Esophagus (tissue), 2 donors: ENCODE measurements at places on chromosomes 2 and 18. TPM values are rescaled to one million over a fixed set of nuclear protein-coding genes. Genes with fewer than 3 reads are reported as not detected.

The NCL gene
- 282 TPM for polyA plus RNA-seq

The DOK1 gene
- polyA plus RNA-seq: 2.5 TPM

The AMER3 gene
- polyA plus RNA-seq: not detected

The RGPD4 gene
- not detected for polyA plus RNA-seq

The UGT1A3 gene
- 0.07 TPM for polyA plus RNA-seq

The LYPD6B gene
- polyA plus RNA-seq: 4.9 TPM

The ZNF513 gene
- 34.5 TPM for polyA plus RNA-seq

The THSD7B gene
- 0.22 TPM for polyA plus RNA-seq

The CPO gene
- 0.06 TPM for polyA plus RNA-seq

The ARHGEF4 gene
- polyA plus RNA-seq: 32.2 TPM

The TM4SF20 gene
- 0.04 TPM for polyA plus RNA-seq

The ITPRIPL1 gene
- 1.4 TPM for polyA plus RNA-seq

The RAB6D gene
- 0.02 TPM for polyA plus RNA-seq

The FOSL2 gene
- 53.2 TPM for polyA plus RNA-seq

The TRIB2 gene
- polyA plus RNA-seq: 10.0 TPM

The SLC30A3 gene
- 0.08 TPM for polyA plus RNA-seq

The ANKAR gene
- polyA plus RNA-seq: 1.5 TPM

The KCNG2 gene
- not detected for polyA plus RNA-seq

The GALR1 gene
- not detected for polyA plus RNA-seq

The DAPL1 gene
- polyA plus RNA-seq: 475 TPM

The EFR3B gene
- polyA plus RNA-seq: 0.11 TPM

The UGT1A5 gene
- polyA plus RNA-seq: 0.01 TPM
